Mammary microvascular endothelial cell (primary cell): ENCODE measurements at places on chromosomes 7 and 10. TPM values are rescaled to one million over a fixed set of nuclear protein-coding genes. Genes with fewer than 3 reads are reported as not detected.

SLC39A12 gene
- not detected in 2 replicates for total RNA-seq

FAM25G gene
- not detected in 2 replicates for total RNA-seq

MGMT gene
- total RNA-seq = 18.9 and 20.4 TPM in 2 replicates

PNLIPRP2 gene
- total RNA-seq = not detected in 2 replicates

HOXA13 gene
- total RNA-seq = not detected in 2 replicates
